ENCODE measurements at places on chromosomes 4 and X.

GRCh38 chr4:23875317-23875716, 14.5 kb downstream of the PPARGC1A start:
- no peak for DNase-seq

DNA sequence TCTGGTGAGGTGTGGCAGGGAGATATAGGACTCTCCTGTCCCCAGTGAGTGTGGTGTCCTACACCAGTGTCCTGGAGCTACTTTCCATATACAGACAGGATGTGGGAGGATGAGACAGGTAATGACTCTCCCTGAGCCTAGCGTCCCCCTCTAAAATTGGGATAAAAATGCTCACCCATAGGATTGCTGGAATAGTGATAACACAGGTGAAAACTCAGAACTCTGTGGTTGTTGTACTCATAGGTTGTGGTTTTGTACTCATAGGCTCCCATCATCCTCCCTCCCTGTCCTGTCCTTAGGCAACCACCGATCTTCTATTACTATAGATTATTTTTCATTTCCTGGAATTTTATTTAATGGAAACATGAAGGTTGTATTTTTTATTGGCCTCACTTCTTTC, 60.7 kb upstream of the NXF3 start:
- DNase-seq: no peak

GRCh38 chr4:37742149-37742548, 56.0 kb upstream of the RELL1 start:
- no peak for DNase-seq

DNA sequence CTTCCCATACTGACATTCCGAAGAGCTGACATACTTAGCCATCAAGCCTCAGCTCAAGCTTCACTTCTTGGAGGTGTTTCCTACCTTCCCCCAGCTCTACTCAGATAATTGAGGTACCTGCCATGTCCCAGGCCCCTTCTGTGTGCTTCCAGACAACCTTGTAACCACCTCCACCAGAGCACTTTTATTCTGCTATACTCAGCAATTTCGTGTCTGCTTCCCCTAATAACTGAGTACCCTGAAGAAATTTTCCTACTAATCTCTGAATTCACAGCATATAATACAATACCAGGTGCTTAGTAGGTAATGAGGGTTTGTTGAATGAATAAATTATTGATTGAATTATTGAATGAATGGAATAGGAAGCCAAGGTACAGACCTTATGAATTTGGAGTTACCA, 605.5 kb downstream of the MID1IP1 start:
- no peak for DNase-seq

DNA sequence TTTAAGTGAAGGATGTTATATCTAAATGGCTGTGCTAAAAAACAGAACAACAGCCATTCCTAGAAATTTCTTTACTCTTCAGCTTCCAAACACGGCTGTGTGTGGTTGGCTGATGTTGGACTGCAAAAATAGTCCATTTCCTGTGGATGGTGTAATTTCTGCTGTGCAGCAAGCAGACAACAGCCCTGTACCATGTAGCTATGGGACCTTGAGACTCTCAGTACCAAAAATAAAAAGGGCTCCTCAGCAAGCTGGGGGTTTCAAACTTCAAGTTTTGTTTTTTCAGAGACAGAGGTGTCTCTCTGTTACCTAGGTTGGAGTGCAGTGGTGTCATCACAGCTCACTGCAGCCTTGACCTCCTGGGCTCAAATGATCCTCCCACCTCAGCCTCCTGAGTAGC, 18.1 kb downstream of the CD40LG start:
- DNase-seq: no peak

DNA sequence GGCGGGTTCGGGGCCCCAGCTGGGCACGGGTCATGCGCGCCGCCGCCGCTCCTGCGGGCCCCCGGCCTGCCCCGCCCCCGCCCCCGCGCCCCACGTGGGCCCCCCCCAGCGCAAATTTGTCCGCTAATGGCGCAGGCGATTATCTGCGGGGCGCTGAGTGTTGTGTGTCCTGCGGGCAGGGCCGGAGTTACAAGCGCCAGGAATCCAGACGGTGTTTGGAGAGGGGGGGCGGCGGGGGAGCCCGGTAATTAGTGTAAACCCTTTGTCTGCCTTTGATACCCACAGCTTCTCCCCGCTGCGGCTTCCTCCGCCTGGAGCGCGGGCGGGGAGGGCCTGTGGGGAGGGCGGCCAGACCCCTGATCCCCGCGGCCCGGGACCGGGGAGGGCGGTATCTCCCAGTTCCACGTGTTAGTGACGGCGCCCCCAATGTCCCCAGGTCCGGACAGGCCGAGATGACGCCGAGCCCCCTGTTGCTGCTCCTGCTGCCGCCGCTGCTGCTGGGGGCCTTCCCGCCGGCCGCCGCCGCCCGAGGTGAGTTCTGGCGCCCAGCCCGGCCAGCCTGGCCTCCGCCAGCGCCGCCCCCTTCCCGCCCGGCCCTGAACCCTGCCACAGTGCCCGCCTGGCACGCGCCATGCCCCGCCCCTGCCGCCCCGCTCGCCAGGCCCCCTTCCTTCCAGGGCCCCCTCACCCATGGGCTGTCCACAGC, 761 bp downstream of the FGFRL1 start:
- peak; percentile 66 for DNase-seq

DNA sequence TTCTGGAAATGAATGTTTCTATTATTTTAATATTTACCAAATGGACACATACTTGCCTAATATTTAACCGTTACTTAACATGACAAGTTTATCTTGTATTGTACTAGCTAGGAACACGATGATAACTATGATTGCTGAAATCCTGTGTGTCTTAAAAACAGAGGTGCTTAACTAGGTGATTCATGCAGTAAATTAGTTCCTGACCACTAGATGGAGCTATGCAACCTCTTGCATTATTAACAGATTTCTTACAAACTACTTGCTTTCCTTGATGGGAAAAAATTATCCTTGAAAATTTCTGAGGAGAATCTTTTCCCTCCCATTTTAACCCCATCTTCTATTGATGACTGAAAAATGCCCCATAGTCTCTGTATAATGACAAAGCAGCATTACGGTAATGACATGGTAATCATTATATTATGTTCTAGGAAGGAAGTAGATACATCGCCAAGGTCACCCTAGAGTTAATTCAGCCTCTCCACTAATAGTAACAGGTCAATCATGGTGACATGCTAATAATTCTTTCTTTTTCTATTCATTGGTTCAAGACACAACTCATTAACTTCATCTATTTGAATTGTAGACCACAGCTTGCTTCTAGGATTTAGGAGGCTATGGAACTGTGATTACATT, 844.2 kb downstream of the RAPGEF2 start:
- peak; percentile 62 for DNase-seq

DNA sequence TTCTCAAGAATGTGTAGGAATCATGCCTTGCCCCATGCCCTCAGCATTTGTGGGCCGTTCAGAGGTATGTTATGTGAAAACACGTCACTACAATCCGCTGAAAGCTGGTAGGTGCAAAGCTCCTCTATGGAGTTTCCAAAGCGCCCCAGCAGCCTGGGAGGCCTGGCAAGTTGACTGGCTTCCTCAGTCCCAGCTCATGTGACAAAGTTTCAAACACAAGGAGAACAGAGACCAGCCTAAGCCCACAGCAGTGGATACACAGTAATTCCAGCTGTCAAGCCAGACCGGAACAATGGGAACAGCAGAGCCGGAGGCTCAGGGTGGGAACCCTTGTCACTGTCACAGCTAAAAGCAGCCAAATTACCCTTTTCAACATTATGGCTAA, 33.5 kb downstream of the NAT8L start:
- DNase-seq: no peak

DNA sequence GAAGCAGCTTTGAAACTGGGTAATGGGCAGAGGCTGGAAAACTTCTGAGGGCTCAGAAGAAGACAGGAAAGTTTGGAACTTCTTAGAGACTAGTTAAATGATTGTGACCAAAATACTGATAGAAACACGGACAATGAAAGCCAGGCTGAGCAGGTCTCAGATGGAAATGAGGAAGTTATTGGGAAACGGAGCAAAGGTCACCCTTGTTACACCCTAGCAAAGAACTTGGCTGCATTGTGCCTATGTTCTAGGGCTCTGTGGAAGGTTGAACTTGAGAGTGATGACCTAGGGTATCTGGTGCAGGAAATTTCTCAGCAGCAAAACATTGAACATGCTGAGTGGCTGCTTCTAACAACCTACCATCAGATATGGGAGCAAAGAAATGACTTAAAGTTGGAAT, 50.8 kb upstream of the FBXW7 start:
- no peak for DNase-seq

GRCh38 chr4:108345862-108346817, 177.4 kb upstream of the LEF1 start:
- DNase-seq: peak; percentile 33

- DNase-seq: no peak
Observed at GRCh38 chrX:106811131-106811910, 8.8 kb downstream of the TBC1D8B start.

GRCh38 chrX:120759685-120760084, 116.0 kb downstream of the CT47B1 start:
- no peak for DNase-seq

- peak; percentile 31 for DNase-seq
Observed at GRCh38 chr4:156606554-156607477, 364.8 kb downstream of the PDGFC start.

DNA sequence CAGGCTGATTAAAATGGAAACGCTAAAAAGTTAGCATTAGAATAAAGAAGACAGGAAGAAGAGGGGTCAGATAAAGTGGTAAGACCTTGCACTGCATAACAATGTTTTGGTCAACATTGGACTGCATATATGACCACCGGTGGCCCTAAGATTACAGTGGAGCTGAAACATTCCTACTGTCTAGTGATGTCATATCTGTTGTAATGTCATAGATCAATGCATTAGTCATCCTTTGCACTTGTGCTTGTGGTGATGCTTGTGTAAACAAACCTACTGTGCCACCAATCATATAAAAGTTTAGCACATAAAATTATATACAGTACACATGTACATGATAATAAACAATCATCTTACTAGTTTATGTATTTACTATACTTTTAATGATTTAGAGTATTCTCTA, 73.0 kb downstream of the TMEM165 start:
- peak; percentile 64 for DNase-seq

DNA sequence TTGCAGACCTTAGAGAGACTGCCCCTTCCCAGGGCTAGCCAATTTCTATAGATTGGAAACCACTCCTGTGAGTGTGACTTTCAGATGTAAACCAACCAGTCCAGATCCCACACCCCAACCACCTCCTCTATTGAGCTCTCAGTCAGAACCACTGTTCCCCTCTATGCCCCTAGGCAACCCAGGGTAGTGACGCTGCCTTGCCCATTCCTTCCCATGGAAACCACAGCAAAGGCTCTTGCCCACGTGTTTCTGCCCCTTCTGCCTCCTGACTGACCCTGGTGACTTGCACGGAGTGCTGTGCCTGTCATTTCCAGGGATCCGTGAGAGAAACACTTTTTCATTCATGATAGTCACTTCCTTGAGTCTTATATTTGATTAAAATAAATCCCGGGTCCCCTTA, 32.4 kb downstream of the CYTL1 start:
- DNase-seq: no peak

DNA sequence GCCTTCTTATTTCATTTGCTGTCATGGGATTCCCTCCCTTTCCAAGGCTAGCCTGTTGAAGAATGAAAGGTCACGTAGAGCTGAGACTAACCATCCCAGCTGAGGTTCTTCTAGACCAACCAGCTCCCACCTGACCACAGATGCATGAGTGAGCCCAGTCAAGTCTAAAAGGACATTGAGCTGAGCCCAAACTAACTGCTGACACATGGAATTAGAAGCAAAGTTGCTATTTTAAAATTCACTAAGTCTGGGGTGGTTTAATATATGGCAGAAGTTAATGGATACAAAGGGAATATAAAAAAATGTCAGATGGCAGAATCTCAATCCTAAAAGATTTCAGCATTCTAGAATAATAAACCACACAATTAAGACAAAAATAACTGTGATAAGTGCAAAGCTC, 118.9 kb upstream of the RASGEF1B start:
- DNase-seq: no peak

- DNase-seq: peak; percentile 52
Observed at GRCh38 chr4:15982842-15983524, 20.0 kb upstream of the FGFBP2 start.

DNA sequence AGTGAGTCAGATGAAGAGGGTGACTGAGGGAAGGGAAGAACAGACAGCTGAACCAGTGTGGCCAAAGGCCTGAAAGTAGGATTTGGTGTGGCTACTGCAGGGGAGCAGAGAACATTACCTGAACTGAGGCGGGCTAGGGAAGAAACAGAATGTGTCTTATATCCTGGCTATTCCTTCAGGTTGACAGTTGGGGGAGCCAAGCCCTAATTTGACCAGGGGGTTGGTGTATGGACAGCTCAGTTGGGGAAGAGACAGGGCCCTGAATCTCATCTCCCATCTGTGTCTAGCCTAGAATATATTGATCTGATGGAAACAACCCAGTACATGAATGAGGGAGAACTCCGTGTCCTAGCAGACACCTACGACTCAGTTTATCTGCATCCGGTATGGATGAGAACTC, 4.2 kb downstream of the HDAC6 start:
- no peak for DNase-seq

Data from GM23248 (cell line).